Stimulated activated CD8-positive, alpha-beta memory T cell treated with anti-CD3 and anti-CD28 coated beads, Interleukin-4, amount 100 ng/mL, for 1 hour (primary cell): ENCODE measurements at places on chromosomes 7 and 10.

GRCh38 chr7:95330204-95330960, 6.0 kb upstream of the PON1 start:
- no peak for DNase-seq

GRCh38 chr10:6562221-6562620, 17.9 kb downstream of the PRKCQ start:
- DNase-seq: no peak

- no peak for DNase-seq
These were observed 119.5 kb upstream of the PRSS1 start for GRCh38 chr7:142629588-142630260.

DNA sequence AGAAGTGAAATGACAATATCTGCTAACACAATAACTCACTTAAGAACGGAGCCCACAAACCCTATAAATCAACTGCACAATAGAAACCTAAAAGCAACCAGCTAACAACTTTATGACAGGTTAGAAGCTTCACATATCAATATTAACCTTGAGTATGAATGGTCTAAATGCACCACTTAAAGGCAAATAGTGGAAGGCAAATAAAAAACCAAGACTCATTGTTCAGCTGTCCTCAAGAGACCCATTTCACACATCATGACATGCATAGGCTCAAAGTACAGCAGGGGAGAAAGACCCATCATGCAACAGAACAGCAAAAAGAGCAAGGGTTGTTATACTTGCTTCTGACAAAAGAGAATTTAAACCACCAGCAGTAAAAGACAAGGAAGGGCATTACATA, 46.8 kb downstream of the CDC14C start:
- no peak for DNase-seq

GRCh38 chr10:118912961-118913600, 116.4 kb upstream of the NANOS1 start:
- no peak for DNase-seq

- DNase-seq: no peak
These were observed 39.3 kb downstream of the CALML3 start for GRCh38 chr10:5563991-5564536.

DNA sequence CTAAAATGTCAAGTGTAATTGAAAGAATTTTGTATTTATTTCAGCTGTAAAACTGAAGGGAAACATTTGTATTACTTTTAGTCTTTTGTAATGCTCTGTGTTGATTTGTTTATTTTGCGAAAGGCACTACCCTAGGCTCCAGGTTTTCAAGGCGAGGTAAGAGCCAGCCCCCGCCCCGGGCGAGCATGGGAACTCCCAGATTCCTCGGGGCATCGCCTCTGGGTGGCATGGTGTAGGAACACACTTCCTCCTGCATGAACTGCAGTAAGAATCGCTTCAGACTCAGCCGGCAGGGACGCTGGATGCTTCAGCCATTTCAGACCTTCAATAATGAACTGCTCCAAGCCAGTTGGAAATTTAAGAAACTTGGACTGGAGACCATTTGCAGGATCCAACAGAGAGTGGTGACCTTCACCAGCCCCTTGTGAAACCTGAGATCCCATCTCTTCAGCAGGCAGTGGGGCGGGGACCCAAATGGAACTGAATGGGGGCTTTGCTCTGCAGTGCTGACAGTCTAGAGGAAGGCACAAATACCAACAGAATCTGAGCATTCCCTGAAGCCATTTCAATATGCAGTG, 544.3 kb upstream of the MGMT start:
- no peak for DNase-seq

DNA sequence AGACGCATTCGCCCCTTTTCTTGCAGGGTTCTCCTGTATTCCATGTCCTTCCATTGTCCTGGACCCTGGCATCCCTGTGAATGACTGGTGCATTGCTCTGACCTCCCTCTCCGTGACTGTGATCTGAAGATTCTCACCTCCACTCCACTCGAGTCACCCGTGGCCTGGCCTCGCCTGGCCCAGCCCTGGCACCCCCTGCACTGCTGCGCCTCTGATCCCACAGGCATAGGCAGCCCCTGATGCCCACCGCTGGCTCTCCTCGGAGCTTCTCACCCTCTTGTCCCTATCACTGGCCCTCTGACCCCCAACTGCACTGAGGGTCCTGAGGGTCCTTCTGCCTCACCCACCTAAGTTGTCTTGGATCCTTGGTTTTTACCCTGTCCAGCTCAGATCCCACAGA, 2.2 kb upstream of the MMP21 start:
- DNase-seq: no peak

GRCh38 chr10:21336476-21337170, 188.9 kb downstream of the SKIDA1 start:
- DNase-seq: no peak

- DNase-seq: no peak
These were observed 84.2 kb upstream of the FAM133B start for GRCh38 chr7:92674379-92674778.

GRCh38 chr10:94992811-94993210, 54.4 kb downstream of the CYP2C9 start:
- no peak for DNase-seq

GRCh38 chr7:69358163-69358821, 240.0 kb upstream of the AUTS2 start:
- DNase-seq: no peak

GRCh38 chr10:28807760-28808613, 130.7 kb downstream of the BAMBI start:
- no peak for DNase-seq

DNA sequence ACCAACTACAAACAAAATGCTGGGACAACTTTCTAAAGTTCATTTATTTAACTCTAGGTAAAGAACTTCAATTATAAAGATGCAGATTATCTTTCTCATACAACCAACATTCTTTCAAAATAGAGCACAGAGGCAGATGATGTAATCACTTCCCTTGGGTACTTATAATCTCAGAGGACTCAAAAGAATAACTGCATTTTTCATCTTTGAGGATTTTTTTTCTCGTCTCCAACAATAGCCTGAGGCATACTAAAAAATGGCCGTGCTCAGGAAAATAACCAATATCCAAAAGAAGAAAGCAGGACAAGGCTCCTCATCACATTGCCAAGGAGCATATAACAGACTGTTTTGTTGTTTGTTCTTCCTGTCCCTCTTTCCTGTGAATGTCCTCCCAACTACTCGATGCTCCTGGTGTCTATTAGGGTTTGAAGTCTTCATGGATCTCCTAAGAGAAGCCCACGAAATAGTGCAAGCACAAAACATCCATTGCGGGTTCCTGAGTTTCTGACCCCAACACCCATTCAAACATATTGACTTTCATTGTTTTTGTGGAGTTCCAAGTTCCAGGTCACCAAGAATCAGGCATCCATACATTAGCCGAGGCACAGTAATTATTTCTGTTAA, 182.9 kb downstream of the SORCS1 start:
- DNase-seq: no peak

- DNase-seq: no peak
These were observed 176.0 kb upstream of the TNRC18 start for GRCh38 chr7:5599543-5600200.

DNA sequence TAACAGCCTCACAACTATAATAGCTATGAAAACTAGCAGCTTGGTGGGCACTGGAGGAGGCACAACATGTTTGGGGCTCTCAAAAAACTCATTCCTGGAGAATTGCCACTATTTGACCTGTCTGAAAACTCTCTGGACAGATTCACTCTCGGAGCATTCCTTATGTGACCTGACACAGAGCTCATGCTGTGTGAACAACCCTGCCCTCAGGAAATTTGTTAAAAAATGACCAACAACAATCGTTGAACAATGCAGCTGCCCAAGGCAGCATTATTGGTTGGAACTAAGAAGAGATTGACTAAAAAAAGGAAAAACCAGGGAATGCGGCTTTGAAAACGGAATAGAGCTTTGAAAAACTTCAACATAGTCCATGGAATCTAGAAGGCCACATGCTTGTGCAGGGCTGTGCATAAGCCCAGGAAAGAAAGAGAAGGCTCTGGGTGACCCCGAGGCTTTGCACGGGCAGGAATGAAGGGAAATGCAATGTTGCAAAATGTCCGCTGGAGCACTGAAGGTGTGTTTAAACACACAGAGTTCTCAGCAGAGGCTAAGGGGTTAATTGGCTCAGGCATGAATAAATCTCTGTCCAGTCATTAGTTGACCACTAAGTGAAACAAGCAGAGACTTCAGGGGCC, 52.8 kb downstream of the NAMPT start:
- no peak for DNase-seq

DNA sequence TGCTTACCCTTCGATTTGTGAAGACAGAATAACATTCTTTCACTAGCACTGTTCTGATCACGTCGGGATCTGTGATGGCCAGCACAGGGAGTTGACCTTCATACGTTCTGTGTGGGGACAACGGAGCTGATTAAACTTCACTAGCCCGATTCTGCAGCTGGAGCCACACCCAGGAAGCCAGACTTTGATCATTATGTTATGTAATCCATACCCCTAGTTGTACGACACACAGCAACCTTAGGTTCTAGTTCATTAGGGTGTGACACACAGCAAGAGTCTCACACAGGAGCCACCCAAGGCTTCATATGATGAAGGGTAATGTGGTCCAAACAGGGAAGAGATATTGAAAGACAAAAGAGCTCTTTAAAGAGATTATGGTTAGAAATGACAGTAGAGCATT, 7.2 kb downstream of the CYP3A5 start:
- no peak for DNase-seq

DNA sequence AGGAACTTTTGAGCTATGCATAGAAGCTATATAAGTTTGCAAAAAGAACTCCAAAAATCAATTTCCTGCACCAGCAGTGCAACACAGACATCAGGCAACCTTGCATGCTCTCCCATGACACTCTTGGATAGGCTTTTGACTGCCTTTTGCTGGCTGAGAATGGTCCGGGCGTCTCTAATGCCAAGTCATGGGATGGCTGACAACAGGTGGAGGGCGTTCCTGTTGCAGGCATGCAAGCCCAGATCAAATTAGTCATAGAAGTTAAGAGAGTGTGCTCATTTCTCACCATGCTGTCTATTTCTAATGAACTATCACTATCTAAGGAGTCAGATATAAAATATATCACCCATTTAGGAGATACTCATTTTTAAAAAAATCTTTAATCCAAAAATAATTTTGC, 8.4 kb downstream of the PLCE1 start:
- no peak for DNase-seq

DNA sequence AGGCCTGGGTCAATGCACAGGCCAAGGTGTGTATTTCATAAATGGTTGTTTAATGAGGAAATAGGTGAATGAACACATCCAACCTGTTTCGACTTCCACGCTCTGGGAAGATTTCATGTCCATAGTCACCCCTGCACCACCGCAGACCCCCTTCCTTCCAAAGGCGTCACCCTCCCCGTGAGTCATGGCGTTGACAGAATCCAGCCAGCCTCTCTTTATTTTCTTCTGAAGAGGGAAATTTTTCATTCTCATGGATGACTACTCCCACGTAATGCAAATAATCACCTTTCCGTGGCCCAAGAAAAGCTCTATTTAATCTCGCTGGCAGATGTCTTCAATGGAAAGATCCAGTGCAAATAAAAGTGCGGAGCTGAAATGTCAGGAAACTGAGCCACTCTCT, 75.3 kb upstream of the FOXK1 start:
- no peak for DNase-seq

- DNase-seq: no peak
These were observed 334.4 kb upstream of the CACNA2D1 start for GRCh38 chr7:82778021-82778420.

DNA sequence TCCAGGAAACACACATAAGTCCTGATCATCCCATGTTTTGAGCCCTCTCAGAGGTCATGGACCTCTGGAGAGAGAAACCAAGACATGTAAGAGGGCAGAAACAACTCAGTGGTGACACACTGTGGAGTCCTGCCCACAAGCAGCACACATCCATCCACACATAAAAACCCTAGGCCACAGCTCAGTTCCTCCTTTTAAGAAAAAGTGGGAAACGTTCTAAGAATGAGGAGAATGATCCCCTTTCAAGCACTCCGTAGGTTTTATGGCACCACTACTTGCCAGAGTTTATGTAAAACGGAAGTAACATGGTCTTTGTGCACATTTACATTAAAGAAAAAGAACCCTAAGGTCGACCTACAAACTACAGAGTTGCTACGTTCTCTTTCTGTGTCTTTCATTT, 19.9 kb downstream of the ATAD1 start:
- DNase-seq: no peak

DNA sequence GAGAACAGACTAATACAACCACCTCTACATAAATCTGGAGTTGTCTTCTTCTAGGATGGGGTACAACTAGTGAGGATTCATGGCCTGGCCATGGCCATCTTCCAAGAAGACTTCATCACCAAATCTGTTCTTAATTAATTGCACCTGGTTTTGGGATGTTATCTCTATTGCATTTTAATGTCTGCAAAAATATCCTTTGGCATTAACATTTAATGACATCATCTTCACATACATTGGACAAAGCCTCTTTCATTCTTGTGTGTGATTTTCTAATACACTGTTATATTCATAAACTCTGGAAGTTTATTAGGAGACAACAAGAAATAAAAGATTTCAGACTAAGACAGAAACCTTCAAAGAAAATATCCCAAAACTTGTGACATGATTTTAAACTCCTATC, 124.2 kb upstream of the ABCB5 start:
- DNase-seq: no peak

GRCh38 chr7:44277851-44278250, 47.5 kb downstream of the CAMK2B start:
- no peak for DNase-seq

- DNase-seq: no peak
These were observed 94.0 kb downstream of the GRK5 start for GRCh38 chr10:119301397-119301796.

GRCh38 chr10:60167050-60167449, 222.6 kb downstream of the ANK3 start:
- no peak for DNase-seq

- DNase-seq: no peak
These were observed 13.2 kb downstream of the FGF8 start for GRCh38 chr10:101762736-101763135.

DNA sequence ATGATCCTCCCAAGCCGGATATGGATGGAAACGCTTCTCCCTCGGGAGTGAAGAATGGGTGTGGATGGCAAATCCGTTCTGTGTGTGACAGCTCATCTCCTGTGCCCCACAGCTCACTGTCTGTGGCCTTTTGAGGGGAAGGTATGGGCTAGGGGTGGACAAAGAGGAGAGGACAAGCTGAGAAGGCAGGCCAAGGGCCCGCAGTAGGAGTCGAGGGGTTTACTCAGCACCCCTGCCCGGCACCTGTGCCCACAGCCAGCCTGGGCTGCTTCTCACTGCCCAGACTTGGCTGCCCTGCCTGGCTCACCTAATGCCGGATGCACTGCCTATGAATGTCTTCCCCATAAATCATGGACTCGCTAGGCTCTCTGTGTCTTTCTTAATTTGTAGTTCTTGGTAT, 503.8 kb downstream of the TCERG1L start:
- no peak for DNase-seq

GRCh38 chr10:128576336-128576735, 450.1 kb upstream of the MKI67 start:
- DNase-seq: no peak

DNA sequence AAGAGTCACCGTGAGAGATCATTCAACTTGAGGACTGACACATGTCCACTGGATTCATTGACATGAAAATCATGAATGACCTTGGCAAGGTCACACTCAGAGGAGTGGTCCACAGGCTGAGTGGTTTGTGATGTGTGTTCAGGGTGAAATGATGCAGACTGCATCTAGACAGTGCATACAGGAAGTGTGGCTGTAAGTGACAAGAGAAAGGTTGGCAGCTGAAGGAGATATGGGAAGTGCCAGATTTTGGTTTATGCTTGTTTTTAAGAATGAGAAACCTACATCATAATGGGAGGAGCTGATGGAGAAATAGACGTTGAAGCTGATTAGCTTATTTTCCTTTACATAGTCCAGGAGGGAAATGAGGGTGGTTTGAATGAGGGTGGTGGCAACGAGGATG, 64.8 kb upstream of the VIPR2 start:
- no peak for DNase-seq
